ENCODE measurements at places on chromosomes 13 and 19.

GRCh38 chr19:40607311-40608239 lies 6.4 kb downstream of the LTBP4 start:
- DNase-seq: no peak

- no peak for DNase-seq
Measured at GRCh38 chr19:16248380-16249023, 50.8 kb downstream of the AP1M1 start.

- no peak for DNase-seq
Measured at GRCh38 chr13:85497652-85498051, 301.6 kb downstream of the SLITRK6 start.

GRCh38 chr19:7596211-7596937 lies 711 bp downstream of the CAMSAP3 start:
- no peak for DNase-seq

- no peak for DNase-seq
Measured at GRCh38 chr13:33205804-33206221, 79.7 kb downstream of the STARD13 start.

DNA sequence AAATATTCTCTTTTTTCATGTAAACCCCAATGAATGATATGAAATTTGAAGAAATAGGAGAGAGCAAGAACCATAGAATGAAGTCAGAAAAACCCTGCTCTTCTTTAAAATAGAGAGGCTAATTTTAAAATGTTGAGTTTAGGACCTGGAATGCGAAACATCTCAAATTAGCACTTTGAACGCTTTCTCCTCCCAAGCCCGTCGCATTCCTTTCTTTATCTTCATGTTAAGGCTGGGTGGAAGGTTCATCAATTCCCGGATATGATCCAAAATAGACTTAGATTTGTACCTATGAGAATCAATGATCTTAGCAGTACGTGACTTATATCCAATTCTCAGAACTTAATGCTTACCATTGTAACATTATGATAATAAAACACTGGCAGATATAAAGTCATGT lies 24.1 kb upstream of the LGALS16 start:
- DNase-seq: no peak

- no peak for DNase-seq
Measured at GRCh38 chr13:90532861-90533492, 814.5 kb upstream of the MIR17HG start.

Measured in NCI-H1436 treated with DMSO at 0.1 percent for 48 hours (cell line).